ENCODE measurements at places on chromosomes 1 and 21.
A peak's percentile ranks its signal among the peaks of the same experiment; 100 is the strongest.

GRCh38 chr21:30434033-30434631, 4.1 kb downstream of the KRTAP13-4 start:
- peak; percentile 22 for DNase-seq

GRCh38 chr1:237448042-237448441, 406.1 kb downstream of the RYR2 start:
- DNase-seq: no peak

DNA sequence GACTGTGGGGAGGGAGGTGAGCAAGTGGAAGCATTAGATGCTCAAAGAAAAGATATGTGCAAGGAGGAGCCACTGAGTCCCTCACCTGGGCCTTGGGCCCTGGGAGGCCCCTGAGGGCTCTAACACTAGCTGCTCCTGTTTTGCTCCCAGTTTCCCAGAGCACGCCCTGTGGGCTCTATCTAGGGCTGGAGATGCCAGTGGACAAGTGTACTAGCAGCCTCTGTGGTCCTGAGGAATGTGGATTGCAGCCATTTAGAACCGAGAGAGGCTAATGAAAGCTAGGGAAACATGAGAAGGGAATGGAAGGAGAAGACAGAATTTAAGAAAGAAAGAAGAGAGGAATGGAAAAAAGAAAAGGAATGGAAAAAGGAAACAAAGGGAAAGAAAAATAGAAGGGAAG, 10.0 kb upstream of the TBX15 start:
- no peak for DNase-seq

- DNase-seq: no peak
These were observed 40.4 kb downstream of the LDLRAD2 start for GRCh38 chr1:21852282-21853130.

- DNase-seq: peak; percentile 11
These were observed 14.4 kb upstream of the IFI6 start for GRCh38 chr1:27686223-27686990.

DNA sequence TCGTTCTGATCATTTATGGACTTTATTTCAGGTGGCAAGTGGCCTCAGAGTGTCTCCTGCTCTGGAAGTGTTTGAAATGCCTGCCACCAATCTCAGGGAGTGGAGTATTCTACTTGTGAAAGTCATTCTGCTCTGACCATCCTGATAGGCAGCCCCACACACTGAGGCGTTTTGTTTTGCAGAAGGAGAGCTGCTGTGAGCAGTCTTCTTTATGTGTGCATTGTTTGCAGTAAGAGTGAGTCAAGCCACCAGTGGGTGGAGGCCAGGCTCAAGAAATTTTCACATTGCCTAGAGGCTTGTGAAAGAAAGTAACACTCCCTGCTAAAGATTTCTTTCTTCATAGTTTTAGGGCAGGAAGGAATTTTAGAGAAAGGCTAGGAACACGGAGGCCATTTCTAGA, 204.4 kb downstream of the SLC35F3 start:
- DNase-seq: no peak

- DNase-seq: no peak
These were observed 152.4 kb downstream of the TOMM20 start for GRCh38 chr1:234975941-234976860.

- DNase-seq: no peak
These were observed 3.6 kb upstream of the RSPH1 start for GRCh38 chr21:42499444-42500112.

DNA sequence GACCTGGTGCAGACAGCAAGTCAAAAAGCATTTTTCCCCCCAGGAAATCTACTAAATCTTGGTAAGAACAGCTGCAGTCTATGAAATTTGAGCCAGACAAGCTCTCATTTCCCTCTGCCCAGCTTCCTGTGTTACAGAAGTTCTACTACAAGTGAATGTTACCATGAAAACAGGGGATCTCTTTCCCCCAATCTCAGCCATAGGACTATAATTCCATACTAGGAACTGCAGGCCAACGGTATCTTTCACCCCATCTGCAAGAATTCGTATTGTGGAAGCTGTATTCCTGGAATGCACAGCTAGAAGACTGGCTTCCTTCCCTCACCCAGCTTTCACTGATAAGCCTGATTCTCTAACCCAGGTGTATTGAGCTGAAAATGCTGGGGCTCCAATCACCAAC, 1655.4 kb downstream of the BRINP3 start:
- no peak for DNase-seq

- no peak for DNase-seq
These were observed 11.8 kb downstream of the ZBTB17 start for GRCh38 chr1:15963968-15964648.

- no peak for DNase-seq
These were observed 81.8 kb upstream of the PLXNA2 start for GRCh38 chr1:208326033-208326432.

GRCh38 chr1:18816808-18817207, 42.7 kb downstream of the TAS1R2 start:
- no peak for DNase-seq

- no peak for DNase-seq
These were observed 27.2 kb downstream of the NIPAL3 start for GRCh38 chr1:24442764-24443163.

DNA sequence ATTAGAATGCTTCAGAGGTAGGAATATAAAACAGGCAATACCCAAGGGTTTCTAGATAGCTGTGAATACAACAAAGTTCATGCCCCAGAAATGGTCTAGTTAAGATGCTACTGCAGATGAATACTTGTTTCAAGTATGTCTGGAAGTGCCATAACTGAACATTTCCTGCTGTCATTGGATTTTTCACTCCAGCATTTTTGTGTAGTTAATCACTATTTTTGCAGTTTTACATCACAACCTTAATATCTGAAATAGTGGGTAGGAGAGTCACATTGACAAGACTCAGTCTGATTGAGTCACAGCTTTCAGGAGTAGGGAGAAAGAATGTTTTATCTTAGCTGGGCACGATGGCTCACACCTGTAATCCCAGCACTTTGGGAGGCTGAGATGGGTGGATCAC, 126.4 kb upstream of the C1orf21 start:
- no peak for DNase-seq

DNA sequence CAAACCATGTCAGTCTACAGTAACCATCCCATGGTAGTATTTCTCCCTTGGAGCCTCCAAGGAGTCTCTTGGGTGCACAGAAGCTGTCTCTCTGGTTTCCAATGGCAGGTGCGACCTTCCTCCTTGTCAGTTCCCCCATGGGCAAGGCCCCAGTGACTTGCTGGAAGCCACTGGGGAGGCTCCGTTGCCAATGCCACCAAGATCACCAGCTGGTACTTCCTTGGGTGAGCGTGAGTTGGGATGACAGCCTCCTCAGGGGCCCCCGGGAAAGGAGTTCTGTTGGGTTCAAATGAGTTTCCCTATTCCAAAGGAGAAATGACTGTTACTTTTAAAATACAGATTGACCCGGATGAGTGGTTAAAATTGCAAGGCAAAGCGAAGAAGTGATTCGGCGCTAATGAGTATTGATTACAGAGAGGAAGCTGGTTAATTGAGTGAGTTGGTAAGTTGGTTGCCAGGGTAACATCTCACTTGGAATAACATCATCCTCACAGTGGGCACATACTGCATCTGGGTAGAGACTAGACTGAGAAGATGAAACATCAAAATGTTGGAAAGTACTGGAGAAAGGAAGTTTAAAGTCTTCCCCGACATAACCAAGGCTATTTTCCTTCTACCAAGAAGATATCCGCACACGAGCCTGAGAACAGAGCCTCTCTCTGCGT, 53.0 kb upstream of the LAPTM5 start:
- no peak for DNase-seq

- peak; percentile 61 for DNase-seq
These were observed 6.1 kb downstream of the MYBPHL start for GRCh38 chr1:109300650-109301151.

- DNase-seq: no peak
These were observed 96.1 kb downstream of the IER5 start for GRCh38 chr1:181184621-181185020.

DNA sequence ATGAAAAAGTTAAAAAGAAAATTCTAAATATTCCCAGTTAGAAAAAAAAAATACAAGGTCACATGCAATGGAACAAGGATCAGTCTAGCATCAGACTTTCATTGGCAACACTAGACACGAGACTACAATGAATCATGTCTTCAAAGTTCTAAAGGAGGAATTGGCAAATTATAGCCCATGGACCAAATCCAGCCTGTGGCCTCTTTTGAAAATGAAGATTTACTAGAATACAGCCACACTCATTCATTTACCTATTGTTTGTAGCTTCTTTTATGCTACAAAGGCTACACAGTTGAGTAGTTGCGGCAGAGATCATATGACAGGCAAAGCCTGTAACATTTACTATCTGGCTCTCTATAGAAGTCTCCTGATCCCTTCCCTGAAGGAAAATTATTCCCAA, 71.4 kb downstream of the MRPL39 start:
- DNase-seq: no peak

DNA sequence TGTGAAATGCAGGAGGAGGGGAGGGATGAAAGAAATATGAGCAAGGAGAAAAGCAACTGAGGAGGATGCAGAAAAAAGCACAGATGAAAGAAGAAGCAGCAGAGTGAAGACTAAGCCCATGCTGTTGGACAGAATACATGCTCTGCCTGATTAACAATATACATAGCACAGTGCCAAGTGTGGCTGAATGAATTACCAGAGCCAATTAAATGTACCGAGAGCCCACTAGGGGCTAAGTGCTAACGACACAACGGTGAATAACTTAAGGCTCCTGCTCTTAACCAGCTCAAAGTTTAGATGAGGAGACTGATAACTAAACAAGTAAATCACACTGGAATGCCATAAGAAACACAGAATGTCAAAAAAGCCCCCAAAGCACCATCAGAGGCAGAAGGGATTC, 15.6 kb downstream of the CADM3 start:
- DNase-seq: no peak

DNA sequence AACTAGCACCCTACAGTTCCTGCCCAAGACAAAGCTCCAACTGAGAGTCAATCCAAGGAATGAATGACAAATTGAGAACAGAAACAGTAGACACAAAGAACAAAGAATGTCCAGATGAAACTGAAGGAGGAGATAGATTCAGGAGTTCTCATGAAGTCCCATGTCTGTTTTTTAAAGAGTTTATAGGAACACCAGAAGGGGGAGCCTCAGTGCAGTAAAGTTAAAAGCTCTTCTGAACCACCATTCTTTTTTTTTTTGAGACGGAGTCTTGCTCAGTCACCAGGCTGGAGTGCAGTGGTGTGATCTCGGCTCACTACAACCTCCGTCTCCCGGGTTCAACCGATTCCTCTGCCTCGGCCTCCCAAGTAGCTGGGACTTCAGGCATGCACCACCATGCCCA, 323.6 kb downstream of the MRPL39 start:
- DNase-seq: no peak

- DNase-seq: no peak
These were observed 255.7 kb downstream of the OMA1 start for GRCh38 chr1:58290685-58291372.

- no peak for DNase-seq
These were observed 26.5 kb downstream of the ZNF124 start for GRCh38 chr1:247145279-247145678.

GRCh38 chr1:226827968-226828513, 42.4 kb upstream of the PSEN2 start:
- DNase-seq: peak; percentile 97

GRCh38 chr1:202976633-202977032, 9.6 kb upstream of the CYB5R1 start:
- DNase-seq: no peak

DNA sequence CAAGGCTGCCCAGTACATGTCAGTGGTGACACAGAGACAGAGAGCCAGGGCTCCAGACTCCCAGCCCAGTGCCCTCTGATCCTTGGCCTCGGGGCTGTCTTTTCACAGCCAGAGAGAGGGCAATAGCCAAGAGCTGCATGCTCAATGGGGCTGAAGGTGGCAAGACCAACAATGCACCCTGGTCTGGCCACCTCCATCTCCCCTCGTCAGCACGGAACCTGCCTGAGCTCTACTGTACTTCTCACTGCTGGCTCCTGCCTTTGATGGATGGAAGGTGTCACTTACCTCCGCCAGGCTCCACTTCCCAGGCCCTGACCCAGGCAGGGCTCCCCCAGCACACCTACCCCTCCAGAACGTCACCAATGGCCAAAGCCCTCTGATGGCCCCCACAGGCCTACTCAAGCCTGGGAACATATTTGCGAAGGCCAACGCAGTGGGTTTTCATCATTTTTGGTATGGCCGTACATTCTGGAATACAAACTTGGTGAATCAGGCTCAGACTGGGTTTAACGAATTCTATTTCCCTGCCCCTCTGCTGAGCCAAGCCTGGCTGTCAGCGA, 88.1 kb downstream of the DMRTB1 start:
- DNase-seq: no peak

- no peak for DNase-seq
These were observed 37.6 kb downstream of the C1orf87 start for GRCh38 chr1:60035921-60036320.

- DNase-seq: no peak
These were observed 30.4 kb upstream of the C1orf174 start for GRCh38 chr1:3930301-3931006.

- DNase-seq: no peak
These were observed 59.5 kb downstream of the ACBD3 start for GRCh38 chr1:226126824-226127569.

DNA sequence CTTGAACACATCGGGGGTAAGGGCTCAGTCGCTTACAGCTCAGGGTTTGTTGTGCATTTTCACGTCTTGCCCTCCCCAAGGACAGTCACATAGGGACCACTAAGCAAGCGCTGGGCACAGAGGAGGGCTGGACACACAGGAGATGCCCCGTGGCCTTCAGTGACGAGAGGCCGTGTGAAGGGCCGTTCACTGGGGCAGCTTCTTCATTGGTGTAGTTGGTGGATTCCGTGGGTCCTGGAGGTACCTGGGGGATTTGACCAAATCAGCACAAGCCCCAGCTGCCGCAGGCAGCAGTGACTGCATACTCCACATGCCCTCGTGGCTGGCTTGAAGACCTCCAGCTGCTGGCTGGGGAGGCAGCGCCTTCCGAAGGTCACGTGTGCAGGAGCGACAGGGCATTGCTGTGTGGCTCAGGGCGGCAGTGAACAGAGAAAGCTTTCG, 100.8 kb upstream of the C1orf174 start:
- no peak for DNase-seq

DNA sequence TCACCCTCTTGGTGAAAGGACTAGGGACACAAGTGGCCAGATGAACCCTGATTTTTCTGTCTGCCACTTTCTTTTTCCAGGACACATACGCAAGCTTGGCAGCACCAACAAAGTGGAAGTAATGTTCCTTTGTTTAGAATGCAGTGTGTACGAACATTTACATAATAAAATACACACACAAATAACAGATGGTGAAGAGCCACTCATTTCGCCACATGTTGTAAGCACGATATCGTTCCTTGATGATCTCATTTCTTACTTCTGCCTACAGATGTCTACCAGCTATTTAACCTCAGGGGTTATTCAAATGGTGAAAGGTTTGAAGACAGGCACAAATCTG, 670.2 kb upstream of the CXADR start:
- no peak for DNase-seq

DNA sequence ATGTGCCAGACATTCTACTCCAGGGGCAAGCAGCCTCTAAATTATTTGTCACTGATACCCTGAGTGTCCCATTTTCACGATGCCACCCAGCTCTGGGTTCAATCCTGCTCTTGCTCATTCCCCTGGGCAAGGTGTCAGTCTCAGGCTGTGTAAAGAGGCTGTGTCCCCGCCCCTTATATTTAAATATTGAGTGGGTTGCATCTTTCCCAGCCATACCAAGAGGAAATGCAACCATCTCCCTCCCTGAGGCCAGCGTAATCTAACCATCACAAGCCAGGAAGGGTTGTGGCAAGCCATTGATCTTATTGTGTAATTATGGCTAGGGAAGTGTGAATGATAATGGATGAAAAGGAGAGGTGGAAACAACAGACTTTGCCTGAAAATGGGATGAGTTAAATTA, 54.7 kb upstream of the CLDN14 start:
- DNase-seq: no peak

GRCh38 chr1:25039229-25039628, 109.2 kb upstream of the RUNX3 start:
- no peak for DNase-seq
